Central memory CD4-positive, alpha-beta T cell (primary cell): ENCODE measurements at places on chromosomes 12 and 14.

- DNase-seq, result no peak
Measured at GRCh38 chr14:23339506-23340268, 13.0 kb downstream of the SLC22A17 start.

DNA sequence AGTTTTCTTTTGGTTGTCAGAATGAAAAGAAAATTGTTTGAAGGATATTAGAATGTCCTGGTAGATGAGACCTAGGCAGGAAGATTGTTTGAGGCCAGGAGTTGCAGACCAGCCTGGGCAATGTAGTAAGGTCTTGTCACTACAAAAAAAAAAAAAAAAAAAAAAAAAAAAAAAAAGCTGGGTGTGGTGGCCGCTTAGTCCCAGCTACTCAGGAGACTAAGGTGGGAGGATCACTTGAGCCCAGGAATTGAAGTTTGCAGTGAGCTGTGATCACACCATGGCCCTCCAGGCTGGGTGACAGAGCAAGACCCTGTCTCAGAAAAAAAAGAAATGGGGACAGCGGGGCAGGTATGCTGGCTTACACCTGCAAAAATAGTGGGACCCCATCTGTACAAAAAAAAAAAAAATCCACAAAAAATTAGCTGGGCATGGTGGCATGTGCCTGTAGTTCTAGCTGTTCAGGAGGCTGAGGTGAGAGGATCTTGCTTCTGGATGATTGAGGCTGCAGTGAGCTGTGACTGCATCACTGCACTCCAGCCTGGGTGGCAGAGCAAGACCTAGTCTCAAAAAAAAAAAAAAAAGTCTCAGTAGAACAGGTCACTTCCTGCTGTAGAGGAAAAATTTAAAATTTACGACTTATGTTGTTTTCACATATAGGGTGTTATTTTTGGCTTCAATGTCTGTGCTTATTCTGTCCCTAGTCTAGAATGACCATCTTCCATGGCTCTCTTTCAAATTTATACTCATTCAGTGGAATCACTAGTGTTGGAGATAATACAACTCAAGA is 70.7 kb downstream of the PPHLN1 start:
- no peak for DNase-seq

DNA sequence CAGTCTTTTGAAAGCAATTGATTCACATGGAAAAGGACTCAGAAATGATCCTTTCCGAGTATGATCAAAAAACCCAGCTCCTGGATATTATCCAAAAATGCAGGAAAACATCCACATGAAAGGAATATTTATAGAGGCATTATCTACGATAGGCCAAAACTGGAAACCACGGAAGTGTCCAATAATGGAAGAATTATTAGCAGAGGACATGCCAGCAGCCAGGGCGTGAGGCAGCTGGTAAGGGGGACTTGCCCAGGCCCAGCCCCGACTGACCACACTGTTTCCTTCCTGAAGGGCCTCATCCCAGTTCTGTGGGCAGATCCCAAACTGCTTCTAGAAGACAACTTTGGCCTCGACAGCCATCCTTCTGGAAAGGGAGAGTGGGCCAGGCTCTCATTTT is 20.5 kb downstream of the ACTN1 start:
- no peak for DNase-seq

DNA sequence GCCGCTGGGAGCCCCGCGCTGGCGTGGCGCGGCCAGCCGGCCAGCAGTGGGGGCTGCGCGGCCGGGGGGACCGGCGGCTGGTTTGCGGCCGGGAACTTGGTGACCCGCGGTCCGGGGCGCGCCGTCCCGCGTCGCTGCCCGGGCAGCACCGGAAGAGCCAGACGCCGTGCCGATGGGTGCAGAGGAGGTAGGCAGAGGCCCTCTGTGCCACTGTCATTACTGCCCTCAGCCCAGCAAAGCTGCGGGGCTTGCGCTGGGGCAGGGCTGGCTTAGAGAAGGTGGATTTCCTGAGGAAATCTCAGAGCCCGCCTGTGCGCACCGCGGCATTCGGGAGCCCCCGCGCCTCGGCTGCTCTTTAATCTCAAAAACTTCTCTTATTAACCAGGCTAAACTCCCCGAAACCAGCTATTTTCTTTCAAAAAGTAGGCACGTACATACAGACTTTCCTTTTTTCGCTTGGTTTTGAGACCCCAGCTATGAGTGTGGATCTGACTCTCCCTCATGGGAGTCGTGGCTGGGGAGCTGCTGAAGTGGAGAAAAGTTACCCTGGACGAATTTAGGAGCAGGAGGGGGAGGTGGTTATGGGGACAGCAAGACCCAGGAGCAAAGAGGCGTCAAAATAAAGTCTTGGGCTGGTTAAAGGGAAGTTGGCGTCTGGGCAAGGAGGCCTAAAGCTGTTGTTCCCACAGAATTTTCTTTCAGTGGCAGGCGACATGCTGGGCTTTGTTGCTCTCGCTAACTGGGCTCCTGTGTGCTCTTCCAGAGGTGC is 802 bp downstream of the SUSD6 start:
- peak; percentile 44 for DNase-seq

DNA sequence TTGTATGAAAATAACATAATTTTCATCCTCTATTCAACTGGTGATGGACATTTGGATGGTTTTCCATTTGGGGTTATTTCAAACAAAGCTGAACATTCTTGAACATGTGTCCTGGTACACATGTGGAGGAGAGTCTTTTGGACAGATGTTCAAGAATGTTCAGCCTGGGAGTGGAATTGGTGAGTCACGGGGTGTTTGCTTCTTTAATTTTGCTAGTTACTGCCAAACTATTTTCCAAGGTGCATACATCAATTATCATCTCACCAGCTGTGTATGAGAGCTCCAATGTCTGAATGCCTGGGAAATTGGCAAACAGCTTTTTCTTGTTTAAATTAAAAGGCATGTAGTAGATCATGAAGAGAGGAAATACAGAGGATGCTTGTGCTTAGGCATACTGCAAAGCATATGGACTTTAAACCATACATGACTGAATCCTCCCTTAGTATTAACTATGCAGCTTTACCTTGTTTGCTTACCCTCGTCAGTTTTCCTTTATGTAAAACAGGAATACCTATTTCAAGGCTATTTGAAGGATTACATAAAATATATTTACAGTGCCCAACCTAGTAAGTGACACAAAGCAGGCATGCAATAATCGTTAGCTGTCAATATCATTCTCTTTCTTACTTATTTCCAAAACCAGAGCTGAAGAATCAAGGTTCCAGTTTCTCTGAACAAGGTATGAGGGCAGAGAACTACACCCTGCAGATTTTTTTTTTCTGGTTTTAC is 152.1 kb downstream of the ITPR2 start:
- no peak for DNase-seq

GRCh38 chr14:98278800-98279199 is 993.2 kb downstream of the BCL11B start:
- no peak for DNase-seq

GRCh38 chr12:31002361-31002725 is 71.3 kb upstream of the DDX11 start:
- DNase-seq, result no peak

DNA sequence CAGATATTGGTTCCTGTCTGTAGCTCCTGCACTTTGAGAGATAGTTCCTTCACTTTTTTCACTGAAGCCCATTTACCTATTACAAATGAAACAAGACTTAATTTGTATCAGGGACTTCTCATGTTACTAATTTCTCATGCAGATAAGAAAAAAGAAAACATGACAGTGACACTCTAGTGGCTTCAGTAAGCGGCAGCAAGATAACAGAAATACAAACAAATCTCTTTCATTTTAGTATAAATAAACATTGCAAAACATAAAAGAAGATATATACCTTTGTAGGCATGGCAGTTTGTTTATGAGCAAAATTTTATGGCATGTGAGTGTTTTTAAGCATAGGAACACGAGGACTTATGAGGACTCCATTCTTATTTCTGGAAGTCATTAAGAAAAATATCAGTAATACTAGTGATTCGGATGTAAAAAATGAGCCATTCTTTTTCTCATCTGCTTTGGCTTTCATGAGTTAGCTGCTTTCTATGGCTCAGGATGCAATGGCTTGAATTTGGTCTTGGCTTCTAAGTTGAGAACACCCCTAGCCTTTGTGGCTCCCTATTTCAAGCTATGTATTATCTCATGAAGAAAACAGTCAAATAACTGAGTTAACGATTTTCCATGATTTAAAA is 310.1 kb upstream of the RGS6 start:
- DNase-seq, result no peak

GRCh38 chr12:131113568-131114270 is 160.0 kb downstream of the ADGRD1 start:
- no peak for DNase-seq

DNA sequence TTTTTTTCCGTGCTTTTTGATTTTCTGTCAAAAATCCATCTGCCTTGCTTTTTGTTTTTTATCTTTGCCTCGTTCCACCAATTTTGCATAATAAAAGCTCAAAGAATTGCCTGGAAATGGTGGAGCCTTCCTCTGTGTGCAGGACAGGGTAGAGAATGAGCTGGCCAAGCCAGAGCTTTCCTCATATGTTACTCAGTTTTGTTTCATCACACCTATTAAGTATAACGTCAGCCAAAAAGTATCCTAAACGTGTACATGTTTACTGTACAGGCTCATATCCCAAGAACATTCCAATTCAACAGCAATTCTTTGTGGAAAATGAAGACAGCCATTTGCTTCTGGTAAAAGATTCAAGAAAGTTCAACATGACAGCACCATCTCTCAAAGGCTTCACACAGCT is 191.2 kb upstream of the LMNTD1 start:
- DNase-seq, result no peak

DNA sequence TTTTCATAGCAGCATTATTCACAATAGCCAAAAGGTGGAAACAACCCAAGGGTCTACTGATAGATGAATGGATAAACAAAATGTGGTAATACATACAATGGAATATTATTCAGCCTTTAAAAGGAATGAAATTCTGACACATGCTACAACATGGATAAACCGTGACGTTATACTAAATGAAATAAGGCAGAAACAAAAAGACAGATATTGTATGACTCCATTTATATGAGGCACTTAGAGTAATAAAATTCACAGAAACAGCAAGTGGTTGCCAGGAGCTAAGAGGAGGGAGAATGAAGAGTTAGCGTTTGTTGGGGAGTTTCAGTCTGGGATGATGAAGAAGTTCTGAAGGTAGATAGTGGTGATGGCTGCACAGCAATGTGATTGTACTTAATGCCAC is 76.6 kb downstream of the DCAF5 start:
- no peak for DNase-seq

GRCh38 chr14:52906141-52906601 is 44.7 kb downstream of the FERMT2 start:
- no peak for DNase-seq

DNA sequence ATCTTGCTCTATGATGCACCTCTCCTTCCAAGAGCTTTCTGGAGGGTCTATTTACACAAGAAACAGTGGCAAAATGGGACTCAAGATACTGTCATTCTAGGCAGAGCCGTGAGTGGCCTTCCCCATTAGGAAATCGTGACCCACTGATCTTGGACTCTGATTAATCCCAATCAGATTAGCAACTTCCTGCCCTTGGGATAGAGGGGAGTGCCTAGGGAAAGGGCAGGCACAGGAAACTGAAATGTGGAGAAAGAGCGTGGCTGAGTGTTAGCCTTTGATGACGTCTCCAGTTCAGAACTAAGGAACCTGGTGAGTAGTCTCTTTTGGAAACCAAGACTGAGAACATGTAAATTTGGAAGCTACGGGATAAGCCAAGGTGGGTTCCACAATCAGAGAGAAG is 76.1 kb downstream of the NUAK1 start:
- DNase-seq, result no peak

DNA sequence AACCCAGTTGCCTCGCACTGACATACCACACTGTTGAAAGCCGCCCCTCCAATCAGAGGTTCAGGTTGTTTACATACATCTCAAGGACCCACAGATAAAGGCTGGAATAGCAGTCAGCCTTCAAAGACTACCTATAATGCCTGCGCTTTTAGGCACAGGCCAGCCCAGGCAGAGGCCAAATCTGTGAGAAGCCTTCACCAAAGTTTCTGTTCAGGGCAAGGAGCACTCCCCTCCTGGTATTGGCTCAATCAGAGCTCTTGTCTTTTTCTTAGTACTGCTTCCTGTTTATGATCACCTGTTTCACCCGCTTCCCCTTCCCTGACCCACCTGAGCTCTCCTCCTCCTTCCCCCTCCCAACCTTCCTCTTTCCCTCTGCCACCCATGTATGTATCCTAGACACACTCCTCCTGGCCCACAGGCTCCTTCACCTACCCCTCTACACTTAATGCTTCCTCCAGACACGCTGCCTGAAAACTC is 34.8 kb downstream of the DUSP16 start:
- DNase-seq, result peak; percentile 23

GRCh38 chr12:15722951-15723350 is 66.2 kb downstream of the EPS8 start:
- DNase-seq, result no peak

GRCh38 chr12:65334521-65334920 is 56.0 kb downstream of the MSRB3 start:
- no peak for DNase-seq

DNA sequence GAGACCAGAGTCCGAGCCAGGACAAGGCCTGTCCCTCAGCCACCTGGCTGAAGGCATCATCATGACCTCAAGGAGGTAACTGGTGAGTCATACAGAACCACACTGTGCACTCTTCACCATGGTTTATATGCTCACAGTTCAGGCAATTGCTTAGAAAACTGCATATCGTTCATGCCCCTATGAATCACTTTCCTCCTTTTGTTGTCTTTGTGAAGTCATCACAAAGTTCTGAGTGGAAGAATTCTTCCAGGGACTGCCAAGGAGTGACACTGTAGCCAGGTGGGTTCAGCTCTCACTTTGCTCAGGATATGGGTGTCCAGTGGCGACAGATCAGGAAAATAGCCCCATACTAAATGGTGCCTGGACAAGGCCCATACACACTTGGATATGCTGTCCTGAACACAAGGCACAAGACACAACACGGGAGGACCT is 92.5 kb downstream of the DPF3 start:
- DNase-seq, result no peak

DNA sequence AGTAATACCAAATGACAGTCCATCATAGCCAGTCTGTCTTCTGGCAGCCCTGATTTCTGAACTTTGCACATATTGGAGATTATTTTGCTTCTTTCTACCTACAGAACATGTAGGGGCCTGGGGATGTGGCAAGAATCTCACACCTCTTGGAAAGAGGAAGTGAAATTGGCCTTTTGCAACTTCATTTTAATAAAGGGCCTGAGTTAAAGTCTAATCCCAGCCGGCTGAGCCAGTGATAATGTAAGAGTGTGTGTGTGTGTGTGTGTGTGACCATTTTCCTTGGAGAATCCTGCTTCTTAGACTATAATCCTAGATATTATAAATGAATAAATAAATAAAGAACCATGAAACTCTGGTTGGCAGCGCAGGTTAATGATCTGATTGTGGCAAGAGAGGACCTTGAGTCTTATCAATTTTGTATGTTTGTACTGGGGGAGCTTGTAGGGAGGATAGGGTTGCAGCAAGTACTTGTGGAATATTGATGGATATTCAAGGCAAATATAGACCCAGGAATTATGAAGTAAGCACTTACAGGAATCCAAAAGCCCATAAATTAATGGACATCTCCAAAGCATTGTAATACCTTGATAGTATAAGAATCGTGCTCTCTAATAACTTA is 233.2 kb upstream of the AMIGO2 start:
- no peak for DNase-seq

- no peak for DNase-seq
Measured at GRCh38 chr12:31224768-31225448, 101.0 kb downstream of the SINHCAF start.
